D721Med (cell line): ENCODE measurements at places on chromosomes 4 and X.

DNA sequence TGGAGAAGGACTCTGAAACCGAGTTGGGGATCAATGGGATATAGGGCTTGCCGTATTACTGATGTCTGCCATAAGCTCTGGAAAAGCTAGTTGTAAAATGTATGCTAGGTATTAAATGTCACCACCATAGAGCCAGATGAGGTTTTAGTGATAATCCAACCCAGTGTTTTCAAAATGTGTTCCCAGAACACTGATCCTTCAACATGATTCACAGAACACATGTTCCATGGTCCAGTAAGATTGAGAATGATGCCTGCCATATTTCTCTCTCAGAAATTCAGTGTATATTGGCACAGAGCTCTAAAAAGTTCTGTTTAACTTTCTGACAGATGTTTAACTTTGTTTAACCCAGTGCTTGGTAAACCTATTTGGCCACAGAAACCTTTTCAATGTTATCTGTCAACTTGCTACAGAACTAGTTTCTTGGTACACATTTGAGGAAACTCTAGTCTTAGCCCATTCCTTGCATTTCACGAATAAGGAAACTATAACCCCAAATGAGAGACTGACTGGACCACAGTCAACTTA lies 160.2 kb downstream of the PALLD start:
- no peak for DNase-seq

DNA sequence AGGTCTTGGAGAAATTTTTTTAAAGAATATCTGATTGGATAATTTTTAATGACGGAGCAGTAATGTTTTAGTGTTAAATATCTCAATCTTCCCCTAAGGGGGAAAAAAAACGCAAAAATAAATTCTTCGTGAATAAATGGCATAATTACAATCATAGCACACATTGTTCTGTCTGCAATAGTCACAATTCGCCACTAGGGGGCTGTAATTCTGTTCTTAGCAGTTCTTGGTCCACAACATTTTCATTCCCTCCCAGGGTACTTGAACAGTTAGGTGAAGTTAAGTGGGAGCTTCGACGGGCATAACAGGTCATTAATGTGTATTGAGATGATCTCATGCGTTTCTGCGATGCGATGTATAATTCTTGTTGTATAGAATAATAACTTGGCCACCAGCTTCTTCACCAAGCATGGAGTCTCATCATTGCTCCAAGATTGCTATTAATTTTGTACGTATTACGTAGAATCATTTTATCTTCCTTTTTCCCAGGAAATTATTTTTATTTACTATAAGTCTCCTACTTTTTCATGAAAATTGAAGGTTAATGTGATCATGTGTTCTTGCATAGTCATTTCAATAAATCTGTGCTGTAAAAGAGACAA lies 27.2 kb downstream of the HTR2C start:
- DNase-seq: no peak

DNA sequence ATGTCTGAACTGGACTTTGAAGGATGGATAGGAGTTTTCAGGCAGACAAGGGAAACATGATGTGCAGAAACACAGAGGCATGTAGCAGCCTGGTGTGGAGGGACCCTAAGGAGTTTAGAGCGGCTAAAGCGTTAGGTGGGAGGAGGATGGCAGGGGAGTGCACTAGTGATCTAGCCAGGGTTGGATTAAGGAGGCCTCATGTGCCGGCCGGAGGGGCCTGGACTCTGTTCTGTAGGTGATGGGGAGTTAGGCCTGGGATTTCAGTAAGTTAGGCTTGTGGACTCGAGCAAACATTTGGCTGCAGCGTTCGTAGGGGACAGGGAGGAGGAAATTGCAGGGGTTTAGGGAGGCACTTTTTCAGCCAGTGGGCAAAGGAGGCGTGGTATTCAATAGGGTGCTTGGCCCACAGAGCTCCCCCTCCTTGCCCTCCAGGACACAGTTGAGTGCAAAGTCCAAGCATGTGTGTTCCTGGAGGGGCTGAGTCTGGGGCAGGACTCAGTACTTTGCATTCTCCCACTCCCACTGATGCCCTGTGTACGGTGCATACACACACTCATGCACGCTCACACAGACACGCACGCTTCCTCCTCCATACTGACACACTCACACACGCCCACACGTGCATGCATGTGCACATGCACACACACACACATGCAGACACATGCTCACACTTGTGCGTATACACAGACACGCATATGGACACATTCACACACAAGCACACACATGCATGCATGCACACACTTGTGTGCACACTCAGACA lies 18.6 kb downstream of the PSAPL1 start:
- DNase-seq: peak; percentile 0

- DNase-seq: no peak
Measured at GRCh38 chr4:52142816-52143215, 91.7 kb downstream of the SPATA18 start.
